Right ventricle myocardium inferior (tissue), 1 donor: ENCODE measurements at places on chromosomes 5 and 9. TPM values are rescaled to one million over a fixed set of nuclear protein-coding genes. Genes with fewer than 3 reads are reported as not detected.

LCN2 gene
- not detected for total RNA-seq

SPATA31E1 gene
- not detected for total RNA-seq

LOX gene
- total RNA-seq, result 5.0 TPM

MLANA gene
- not detected for total RNA-seq

GRCh38 chr5:166342402-166342801 is 1949.0 kb upstream of the WWC1 start:
- no peak for DNase-seq

DNA sequence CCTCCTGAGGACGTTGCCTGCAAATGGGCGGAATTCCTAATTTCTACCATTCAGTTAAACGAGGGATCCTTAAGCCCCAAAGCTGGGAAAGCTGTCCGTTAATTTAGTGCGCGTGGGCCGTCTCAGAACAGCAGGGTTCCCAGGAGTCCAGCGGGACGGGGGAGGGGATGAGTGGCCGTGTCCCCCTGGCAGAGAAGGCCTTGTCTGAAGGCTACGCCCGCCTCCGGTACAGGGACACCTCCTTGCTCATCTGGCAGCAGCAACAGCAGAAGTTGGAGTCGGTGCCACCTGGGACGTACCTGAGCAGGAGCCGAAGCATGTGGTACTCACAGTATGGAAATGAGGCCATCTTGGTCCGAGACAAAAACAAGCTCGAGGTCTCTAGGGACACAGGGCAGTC is 1.3 kb downstream of the BRD3OS start:
- DNase-seq, result peak; percentile 73

DNA sequence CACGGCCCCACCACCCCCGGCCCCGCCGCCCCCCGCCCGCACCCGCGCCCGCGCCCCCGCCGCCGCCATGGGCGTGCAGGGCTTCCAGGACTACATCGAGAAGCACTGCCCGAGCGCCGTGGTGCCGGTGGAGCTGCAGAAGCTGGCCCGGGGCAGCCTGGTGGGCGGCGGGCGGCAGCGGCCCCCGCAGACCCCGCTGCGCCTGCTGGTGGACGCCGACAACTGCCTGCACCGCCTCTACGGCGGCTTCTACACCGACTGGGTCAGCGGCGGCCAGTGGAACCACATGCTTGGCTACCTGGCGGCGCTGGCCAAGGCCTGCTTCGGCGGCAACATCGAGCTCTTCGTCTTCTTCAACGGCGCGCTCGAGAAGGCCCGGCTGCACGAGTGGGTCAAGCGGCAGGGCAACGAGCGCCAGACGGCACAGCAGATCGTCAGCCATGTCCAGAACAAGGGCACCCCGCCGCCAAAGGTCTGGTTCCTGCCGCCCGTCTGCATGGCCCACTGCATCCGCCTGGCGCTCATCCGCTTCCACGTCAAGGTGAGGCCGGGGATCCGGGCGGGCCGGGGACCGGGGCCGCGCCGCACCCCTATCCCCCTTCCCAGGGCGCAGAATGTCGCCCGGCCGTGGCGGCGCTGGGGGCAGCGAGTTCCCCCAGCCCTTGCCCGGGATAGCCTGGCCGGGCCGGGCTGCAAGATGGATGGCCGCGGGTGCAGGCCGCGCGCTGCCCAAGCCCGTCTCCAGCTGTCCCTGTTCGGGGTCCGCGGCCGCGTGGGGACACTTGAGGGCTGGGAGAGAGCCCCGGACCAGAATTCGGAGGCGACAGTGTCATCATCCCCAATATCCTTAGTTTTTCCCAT is 594 bp downstream of the FAM120A start:
- peak; percentile 80 for DNase-seq

DNA sequence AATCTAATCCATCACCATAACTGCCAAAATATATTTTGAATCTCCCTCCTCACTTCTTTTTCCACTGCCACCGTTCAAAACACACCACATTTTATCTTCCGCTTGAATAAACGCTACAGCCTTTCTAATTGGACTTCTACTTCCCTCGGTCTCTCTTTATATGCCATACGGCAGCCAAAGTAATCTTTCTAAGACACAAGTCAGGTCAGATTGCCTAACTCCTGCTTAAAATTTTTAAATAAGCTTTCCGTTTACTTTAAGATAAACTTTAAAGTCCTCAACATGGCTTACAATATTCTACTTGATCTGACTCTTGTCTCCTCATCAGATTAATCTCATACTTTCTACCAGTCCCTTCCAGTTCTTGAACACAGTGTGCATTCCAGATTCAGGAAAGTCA is 9.7 kb downstream of the AFF4 start:
- no peak for DNase-seq
